Activated CD4-positive, alpha-beta T cell treated with anti-CD3 and anti-CD28 coated beads, Interleukin-2, amount 50 U/mL, for 48 hours (primary cell): ENCODE measurements at places on chromosomes 1 and 21.
A peak's percentile ranks its signal among the peaks of the same experiment; 100 is the strongest.

- no peak for DNase-seq
Measured at GRCh38 chr21:18318156-18318555, 73.5 kb downstream of the CHODL start.

GRCh38 chr1:192530254-192530653 lies 45.3 kb upstream of the RGS1 start:
- DNase-seq = no peak

DNA sequence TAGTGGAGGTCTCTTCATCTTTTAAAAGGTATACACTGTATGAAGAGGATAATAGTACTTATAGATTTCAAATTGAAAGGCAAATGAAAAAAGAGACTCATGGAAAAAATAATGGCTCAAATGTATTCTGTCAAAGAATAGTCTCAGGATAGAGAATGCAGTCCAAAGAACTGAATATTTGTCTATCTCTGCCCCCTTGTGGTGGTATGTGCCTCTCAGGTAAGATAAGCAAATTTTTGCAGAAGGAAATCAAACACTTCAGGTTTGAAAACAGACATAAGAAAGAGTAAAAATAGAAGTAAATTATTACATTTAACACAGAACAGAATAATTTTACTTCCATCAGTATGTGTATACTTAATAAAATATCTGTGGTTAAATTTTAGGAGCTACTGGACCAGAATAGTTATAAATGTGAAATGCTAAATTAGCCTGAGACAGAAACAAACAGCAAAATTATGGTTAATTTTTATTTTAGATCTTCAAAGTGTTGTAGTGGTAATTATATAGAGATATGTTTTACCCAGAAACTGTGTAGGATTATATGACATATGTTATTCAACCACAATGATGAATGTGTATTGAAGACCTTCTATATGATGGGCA lies 164.4 kb upstream of the PALMD start:
- DNase-seq = peak; percentile 30

- no peak for DNase-seq
Measured at GRCh38 chr1:51241119-51241518, 5.0 kb downstream of the RNF11 start.

- no peak for DNase-seq
Measured at GRCh38 chr1:154689083-154689482, 81.1 kb upstream of the ADAR start.

DNA sequence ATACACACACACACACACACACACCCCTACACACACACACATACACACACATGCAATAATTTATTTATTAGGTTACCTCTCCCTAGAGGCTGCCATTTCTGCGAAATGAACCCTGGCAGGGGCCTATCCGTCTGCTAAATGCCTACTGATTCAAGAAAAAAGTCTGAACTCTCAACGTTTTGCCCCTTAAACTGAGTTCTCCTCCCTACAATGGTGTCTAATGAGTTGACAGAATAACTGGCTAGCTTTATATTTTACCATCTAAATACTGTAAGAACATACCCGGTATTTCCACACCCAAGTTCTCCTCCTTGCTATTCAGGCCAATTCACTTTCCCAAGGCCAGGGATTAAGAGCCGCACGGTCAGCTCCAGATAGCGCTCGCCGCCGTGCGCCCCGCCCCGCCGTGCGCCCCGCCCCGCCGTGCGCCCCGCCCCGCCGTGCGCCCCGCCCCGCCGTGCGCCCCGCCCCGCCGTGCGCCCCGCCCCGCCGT lies 339 bp upstream of the RNPC3 start:
- no peak for DNase-seq

- no peak for DNase-seq
Measured at GRCh38 chr1:38940339-38941047, 1.1 kb downstream of the RHBDL2 start.

DNA sequence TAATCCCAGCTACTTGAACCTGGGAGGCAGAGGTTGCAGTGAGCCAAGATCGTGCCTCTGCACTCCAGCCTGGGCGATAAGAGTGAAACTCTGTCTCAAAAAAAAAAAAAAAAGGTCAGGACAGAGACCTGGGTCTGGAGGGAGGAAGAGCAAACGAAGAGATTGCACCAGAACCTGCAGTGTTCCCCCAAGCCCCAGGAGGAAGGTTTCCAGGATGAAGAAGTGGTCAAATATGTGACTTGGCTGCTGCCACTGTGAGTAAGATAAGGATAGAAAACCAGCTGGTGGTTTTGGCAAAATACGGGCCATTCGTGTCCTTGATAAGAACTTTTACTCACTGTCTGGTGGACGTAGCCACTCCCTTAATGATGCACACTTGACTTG lies 42.2 kb downstream of the CLDN14 start:
- no peak for DNase-seq

GRCh38 chr1:70685300-70686286 lies 274.5 kb downstream of the CTH start:
- peak; percentile 36 for DNase-seq

- DNase-seq = no peak
Measured at GRCh38 chr21:34908419-34909055, 140.6 kb downstream of the RUNX1 start.

- DNase-seq = no peak
Measured at GRCh38 chr1:39642796-39643195, 3.4 kb upstream of the HEYL start.

GRCh38 chr1:226728448-226728847 lies 10.6 kb downstream of the ITPKB start:
- no peak for DNase-seq

DNA sequence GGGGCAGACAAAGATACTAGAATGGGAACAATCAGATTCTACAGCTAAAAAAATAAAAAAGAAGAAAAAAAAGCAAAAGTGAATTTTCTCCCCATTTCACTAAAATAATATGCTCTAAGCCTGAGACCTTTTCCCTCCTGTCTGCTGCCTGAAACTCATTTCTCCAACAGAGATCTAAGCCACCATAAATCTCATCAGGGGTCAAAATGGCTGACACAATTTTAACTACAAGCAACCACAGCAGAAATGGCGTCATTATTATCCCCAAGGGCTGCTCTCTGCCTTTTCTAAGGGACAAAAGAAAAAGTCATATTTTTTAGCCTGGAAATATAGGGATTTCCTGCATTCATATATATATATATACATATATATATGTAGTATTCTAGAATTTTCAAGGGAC lies 183.7 kb upstream of the CAMK1G start:
- DNase-seq = no peak

DNA sequence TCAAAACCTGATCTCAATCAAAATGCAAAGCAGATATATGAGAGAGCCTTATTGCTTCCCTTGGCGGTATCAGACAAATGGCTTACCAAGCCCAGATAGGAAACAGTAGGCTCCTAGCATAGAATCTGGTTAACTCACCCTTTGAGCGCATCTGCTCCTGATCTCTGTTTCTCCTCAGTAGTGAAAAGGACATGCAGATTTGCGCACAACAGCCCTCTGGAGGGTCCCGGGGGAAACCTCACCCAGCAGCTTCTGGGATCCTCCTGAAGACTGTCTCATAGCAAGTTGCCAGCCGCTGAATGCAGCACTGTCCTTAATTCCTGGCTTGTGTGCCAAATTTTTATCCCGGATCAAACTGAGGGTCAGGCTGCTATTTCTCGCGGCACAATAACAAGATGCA lies 192.2 kb downstream of the FASLG start:
- DNase-seq = no peak

DNA sequence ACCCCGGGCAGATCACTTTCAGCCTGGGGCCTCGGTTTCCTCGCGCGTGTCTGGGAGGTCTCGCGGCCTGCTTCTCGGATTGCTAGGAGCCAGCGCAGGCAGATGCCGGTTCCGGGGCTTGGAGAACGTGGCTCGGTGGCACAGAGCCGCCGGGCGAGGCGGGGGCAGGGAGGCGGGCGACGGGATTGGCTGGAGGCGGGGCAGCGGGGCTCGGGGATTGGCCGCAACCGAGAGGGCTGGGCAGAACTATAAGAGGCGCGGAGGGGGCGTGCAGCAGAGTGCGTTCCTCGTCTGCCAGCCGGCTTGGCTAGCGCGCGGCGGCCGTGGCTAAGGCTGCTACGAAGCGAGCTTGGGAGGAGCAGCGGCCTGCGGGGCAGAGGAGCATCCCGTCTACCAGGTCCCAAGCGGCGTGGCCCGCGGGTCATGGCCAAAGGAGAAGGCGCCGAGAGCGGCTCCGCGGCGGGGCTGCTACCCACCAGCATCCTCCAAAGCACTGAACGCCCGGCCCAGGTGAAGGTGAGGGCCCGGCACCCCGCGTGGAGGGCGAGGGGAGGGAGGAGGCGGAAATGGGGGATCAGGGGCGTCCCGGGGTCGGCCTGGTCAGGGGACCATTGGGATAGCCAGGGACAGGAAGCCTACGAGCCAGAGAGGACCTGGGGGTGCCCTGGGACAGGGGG lies at the start of gene MFSD2A:
TSS of gene MFSD2A (plus strand) at position 276 of the 677 bp plus-strand sequence. CDS start at position 424, 148 bp downstream.
- peak; percentile 95 for DNase-seq

- DNase-seq = no peak
Measured at GRCh38 chr1:117068580-117068979, 8.5 kb downstream of the TTF2 start.

DNA sequence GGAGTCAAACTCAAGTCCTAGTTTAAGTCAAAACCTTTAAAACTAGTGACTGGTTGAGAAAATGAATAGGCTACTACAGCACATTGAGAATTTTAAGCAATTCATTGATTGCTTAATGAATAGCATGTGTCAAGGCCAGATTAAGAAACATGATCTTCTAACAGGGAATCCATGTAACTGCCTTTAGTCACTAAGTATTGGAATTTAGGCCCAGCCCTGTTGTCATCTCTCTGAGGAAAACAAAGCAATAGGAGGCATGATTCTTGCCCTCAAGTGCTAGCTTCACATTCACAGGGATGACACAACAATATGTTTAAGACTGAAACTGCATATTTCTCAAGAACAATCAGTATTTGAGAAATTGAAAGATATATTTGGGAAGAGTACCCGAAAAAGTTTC lies 70.0 kb upstream of the PTGS2 start:
- DNase-seq = no peak

- DNase-seq = no peak
Measured at GRCh38 chr1:87985071-87985470, 656.4 kb downstream of the LMO4 start.

DNA sequence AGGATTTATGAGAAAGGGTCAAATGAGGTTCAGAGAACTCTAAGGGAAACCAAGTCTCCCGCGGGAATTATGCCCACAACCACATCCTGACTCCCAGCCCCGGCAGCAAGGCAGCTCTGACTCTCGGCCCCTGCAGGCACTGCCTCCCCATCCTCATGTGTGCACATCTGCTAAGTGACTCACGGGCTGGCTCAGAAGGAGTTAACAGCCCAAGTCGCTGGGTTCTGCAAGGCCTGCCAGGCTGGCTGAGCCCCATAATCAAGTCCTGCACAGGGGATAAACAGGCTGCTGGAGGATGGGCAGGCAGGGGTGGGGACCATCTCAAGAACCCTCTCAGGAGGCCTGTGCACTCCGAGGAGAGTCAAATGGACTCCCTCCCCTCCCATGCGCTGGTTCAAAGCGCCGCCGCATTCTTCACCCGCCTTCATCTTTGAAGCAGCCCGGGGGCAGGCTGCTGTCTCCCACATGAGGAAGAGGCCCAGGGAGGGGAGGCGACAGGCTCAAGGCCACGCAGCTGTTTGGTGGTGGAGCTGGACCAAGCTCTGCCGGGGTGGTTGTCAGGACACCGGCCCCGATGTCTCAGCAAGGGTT lies 344.3 kb downstream of the MATN1 start:
- DNase-seq = no peak

GRCh38 chr1:32525053-32525452 lies 14.2 kb upstream of the ZBTB8A start:
- no peak for DNase-seq

DNA sequence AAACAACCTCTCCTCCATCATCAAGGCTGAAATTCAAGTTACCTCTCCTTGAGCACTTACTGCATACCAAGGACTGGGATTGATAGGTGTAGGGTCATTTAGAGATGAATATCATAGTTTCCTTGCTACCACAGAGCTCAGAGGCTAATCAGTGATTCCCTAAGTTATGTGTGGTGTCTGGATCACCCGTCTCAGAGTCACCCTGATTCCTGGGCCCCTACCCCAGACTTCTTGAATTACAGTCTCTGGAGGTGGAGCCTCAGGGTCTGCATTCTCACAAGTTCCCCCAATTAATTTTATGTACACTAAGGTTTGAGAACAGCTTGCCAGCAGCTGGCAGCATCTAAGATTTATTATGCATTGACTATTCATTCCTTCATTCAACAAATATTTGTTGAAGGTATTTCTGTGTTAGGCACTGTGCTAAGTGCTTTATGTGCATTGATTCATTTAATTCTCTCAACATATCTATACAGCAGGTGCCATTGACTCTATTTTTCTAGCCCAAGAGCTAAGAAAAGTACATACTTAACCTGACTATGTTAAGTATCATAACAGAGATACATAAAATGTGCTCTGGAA lies 182.9 kb upstream of the FGGY start:
- no peak for DNase-seq

DNA sequence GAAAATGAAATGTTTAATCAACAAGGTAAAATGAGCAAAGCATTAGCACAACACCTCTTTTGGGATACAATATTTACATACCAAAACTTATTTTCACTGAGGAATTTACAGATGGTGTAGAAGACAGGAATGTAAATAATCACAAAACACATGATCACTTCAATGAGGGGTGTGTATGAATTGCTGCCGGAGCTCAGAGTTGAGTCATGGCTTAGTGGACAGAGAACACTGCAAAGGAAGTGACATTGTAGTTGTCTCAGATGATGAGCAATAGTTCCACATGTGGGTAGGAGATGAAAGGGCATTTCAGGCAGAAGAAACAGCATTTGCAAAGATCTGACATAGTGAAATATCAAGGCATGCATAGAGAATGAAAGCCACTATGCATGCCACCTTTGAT lies 5.6 kb upstream of the KPRP start:
- DNase-seq = no peak

GRCh38 chr1:199688133-199688676 lies 339.3 kb upstream of the NR5A2 start:
- no peak for DNase-seq

DNA sequence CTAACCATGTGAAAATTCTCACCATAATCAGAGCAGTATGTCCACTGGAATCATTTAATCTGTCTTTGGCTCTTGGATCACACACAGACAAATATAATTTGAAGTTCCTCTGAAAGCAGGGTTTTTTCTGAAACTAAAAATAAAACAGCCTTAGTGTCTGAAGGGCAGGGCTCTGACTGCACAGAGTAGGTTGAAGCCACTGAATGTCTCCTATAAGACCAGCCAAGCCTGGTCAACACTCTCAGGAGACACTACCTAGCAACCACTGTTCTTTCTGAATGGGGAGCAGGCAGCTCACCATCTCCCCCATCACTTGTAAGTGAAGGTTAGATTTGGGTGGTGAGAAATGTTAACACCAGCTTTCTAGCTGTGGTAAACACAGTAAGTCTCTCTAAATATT lies 16.1 kb upstream of the TMEM183A start:
- DNase-seq = no peak

GRCh38 chr1:201184307-201185122 lies 6.1 kb upstream of the IGFN1 start:
- no peak for DNase-seq
